Femur (tissue), 1 donor: ENCODE measurements at places on chromosomes 5 and 9.

DNA sequence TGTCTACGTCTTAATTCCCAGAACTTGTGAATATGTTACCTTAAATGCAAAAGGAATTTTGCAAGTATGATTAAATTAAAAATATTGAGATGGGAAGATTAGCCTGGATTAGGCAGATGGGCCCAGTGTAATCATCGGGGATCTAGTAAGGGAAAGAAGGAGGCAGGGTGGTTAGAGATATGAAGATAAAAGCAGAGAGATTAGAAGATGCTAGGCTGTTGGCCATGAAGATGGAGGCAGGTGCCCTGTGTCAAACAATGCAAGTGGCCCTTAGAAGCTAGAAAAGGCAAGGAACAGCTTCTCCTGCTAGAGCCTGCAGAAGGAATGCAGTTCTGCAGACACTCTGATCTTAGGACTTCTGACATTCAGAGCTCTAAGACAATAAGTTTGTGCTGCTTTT is 28.8 kb upstream of the ISOC1 start:
- no peak for DNase-seq

GRCh38 chr9:20594608-20595007 is 27.7 kb downstream of the MLLT3 start:
- no peak for DNase-seq

- no peak for DNase-seq
Measured at GRCh38 chr5:78041805-78042204, 252.7 kb downstream of the AP3B1 start.

- no peak for DNase-seq
Measured at GRCh38 chr5:112862085-112862484, 998 bp downstream of the SRP19 start.

DNA sequence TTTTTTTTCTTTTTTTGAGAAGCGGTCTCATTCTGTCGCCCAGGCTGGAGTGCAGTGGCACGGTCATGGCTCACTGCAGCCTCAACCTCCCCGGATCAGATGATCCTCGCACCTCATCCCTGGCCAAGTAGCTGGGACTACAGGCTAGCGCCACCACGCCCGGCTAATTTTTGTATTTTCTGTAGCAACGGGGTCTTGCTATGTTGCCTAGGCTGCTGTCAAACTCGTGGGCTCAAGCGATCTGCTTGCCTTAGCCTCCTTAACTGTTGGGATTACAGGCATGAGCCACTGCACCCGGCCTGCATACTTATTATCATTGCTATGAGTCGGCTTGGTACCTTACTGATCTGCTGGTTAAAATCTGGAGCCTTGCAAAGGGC is 790 bp upstream of the IARS1 start:
- peak; percentile 23 for DNase-seq

- no peak for DNase-seq
Measured at GRCh38 chr5:56845277-56845676, 29.9 kb downstream of the MAP3K1 start.

DNA sequence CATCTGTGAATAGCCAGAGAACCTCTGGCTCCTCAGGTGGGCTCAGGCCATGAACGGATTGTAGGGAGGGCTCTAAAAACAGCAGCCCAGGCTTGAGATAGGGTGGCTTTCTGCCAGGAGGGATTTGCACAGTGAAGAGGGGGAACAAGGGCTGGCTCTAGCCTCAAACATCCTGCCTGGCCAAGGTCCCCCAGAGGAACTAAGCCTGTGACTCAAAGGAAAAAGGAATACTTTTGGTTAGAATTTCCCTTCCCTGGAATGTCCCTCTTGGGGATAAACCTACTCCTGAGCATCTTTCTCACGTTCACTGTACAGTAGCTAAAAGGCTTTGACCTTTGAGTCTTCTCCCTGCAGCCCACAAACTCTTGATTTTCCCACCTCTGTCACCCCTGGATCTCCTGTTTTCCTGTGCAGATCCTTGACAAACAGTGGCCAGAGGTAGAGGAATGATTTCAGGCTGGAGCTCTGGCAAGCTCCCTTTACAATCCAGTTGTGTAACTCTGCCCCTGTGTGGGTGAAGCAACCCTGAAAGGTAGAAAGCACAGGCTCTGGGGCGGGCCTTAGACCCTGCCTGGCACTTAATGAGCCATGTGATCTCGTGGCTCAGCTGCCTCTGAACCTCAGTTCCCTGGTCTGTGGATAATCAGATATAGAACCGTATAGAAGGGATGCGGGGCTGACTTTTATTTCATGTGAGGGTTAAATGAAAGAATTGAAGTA is 17.4 kb downstream of the SEC61B start:
- no peak for DNase-seq

DNA sequence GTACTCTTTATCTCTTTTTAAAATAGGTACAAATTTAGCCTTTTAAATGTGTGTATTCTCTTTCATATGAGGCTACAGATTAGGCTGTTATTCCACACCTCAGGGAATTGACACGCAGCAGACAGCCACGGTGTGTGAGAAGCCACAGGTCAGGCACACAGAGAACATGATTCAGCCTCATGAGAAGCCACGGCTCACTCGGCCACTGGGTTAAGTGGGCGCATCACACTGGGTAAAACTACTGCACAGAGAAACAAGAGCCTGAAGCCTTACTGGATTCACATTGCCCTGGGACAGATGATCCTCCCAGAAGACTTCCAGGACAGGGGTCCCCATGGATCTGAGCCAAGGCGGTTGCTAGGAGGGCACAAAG is 28.2 kb downstream of the LPCAT1 start:
- DNase-seq = no peak

DNA sequence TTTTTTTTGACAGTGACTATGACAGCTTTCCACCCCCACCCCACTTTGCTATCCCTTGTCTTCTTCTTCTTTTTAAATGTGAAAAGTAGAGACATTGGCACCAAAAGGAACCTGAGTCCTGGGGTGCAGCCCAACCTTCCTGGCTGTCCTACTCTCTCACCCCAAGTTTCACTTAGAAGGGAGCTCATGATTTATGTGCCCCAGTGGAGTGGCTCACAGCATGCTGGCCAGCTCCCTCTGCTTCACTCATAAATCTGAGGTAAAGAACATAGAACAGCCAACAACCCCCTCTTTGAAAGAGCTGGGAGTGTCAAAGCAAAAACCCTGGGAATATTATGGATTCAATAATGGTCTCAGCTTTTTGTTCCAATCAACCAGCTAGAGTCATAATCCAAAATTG is 196.3 kb upstream of the DAPK1 start:
- peak; percentile 63 for DNase-seq

GRCh38 chr5:179113945-179114641 is 53.9 kb downstream of the ZNF354C start:
- DNase-seq = no peak

DNA sequence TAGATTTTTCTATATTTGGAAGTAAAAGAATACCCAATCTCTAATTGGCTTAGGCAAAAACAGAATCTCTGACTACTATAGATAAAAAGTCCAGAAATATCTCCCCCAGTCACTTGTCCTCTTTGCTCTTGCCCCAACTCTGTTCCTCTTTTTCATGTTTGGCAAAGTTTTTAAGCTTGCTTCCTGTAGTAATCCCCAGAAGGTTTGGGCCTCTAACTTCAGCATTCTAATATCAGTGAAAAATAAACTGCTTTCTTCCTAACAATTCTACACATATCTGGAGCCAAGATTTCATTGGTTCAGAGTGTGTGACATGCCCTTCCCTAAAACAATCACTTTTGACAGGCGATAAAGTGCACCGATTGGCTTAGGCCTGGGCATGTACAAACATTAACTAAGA is 1680.3 kb downstream of the MAT2B start:
- no peak for DNase-seq

DNA sequence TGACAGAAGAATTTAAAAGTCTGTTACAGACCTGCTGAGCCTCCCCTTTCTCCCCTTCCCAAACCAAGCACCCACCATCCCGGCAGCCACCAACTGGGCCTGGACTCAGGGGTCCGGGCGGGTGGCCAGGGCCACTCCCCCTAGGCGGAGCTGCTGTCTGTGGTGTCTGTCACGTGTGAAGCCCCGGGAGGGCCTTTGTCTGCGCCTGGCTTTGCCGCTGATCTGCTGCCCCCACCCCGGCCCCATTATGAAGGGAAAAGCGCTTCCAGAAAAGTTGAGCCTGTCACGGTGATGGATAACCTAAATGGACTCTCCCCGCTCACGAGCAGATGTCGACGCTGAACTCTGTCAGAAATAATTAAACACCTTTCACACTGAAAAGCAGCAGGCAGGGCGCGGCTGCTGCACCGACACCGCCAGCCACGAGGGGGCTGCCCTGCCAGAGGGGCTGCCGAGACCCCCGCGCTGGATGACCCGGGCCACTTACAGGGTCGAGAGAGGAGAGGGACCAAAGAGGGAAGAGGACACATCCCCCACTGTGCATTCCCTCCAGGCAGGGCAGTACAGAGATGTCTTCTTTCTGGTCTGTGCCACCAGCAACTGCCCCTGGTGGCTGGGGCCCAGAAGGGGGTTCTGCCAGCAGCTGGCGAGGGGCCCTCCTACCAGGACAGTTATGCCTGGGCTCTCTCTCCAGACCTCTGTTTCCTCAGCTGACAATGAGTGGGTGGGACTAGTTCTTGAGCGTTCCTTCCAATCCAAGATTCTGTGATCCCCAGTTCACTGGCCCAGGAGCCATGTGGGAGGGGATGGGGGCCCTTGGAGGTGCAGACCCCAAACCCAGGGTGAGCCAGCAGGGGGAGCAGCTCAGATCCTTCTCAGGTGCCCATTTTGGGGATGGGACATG is 36.0 kb upstream of the BARHL1 start:
- peak; percentile 52 for DNase-seq

DNA sequence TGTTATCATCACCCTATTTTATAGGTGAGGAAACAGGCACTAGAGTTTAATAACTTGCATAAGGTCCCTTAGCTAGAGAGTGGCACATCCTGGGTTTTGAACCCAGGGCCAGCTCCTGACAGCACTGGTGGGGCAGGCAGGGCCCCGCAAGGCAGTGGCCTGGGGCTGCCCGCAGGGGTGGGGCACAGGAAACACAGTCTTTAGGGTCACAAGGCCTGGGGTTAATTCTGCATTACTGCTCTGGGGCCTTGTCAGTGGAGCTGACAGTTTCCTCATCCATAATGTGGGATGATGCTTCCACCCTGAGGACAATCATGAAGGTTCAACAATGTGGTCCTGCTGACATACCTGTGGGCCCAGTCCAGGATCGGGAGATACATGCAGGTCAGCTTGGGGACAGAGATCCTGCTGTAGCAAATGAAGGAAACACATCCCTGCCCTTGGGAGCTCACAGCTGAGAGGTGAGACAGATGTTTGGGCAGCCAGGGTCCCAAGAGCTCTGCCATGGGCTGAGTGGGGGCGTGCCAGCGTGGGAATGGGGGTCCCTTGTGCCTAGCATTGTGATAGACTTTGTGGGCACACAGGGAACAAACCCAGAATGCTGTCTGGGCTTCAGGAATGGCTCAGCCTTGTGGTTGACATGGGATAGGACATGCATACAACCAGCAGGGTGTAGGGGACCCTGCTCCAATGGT is 14.7 kb downstream of the FGF18 start:
- DNase-seq = no peak

GRCh38 chr5:89948977-89949376 is 460.6 kb downstream of the CETN3 start:
- no peak for DNase-seq

DNA sequence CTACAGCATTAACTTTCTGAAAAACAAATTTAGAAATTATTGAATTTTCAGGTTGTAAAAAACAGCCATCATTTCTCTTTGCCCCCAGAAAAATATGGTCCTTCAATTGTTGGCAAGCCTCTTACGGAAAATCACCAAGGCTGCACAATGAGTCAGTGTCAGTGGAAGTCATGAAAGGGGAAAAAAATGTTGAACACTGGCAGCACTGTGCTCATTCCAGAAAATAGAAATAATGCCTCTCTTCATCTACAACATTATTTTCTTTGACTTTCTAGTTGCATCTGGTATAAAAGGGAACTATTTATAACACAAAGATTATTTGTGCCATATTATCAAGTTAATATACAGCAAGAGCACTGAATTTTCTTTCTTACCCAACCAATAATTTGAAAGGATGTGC is 26.7 kb upstream of the STK32A start:
- DNase-seq = peak; percentile 55

DNA sequence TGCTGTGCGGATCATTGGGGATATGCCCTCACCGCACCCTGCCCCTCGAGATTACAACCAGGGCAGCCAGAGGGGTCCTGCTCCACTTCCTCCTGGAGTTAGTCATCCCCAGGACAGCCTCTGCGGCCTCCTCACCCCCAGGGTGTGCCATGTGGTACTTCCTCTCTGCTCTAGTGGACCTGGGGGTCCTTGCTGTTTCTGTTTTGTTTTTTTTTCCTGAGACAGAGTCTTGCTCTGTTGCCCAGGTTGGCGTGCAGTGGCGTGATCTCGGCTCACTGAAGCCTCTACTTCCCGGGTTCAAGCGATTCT is 5.2 kb upstream of the FCN1 start:
- no peak for DNase-seq

DNA sequence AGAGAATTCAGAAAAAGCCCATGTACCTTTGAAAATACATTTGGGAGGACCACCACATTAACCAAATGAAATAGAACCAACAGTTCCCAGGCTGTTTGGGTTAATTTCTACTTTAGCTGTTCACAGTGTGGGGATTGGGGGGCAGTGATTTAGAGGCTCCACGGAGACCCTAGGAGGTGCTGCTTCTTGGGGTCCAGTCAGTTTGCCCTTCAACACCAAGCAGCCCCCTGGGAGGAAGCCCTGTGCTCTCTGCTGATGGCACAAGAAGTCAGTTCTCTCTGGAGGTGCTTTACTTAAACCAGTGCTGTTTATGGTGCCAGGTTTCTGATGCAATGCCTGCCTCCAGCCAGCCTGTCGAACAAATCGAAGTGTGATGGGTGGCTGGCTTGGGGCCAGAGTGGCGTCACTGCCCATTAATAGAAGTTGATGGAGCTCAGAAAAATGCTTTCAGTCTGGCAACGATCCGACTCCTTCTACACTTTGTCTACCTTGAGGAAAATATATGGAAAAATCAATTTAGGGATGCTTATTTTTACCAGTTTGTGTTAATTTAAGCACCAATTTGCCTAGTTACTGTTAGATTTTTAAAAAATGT is 134.0 kb downstream of the SNX18 start:
- peak; percentile 57 for DNase-seq

- DNase-seq = no peak
Measured at GRCh38 chr5:9853309-9853708, 223.2 kb upstream of the TAS2R1 start.

GRCh38 chr5:54541823-54542783 is 24.5 kb downstream of the SNX18 start:
- DNase-seq = no peak

- no peak for DNase-seq
Measured at GRCh38 chr5:117242028-117242427, 667.4 kb upstream of the SEMA6A start.

DNA sequence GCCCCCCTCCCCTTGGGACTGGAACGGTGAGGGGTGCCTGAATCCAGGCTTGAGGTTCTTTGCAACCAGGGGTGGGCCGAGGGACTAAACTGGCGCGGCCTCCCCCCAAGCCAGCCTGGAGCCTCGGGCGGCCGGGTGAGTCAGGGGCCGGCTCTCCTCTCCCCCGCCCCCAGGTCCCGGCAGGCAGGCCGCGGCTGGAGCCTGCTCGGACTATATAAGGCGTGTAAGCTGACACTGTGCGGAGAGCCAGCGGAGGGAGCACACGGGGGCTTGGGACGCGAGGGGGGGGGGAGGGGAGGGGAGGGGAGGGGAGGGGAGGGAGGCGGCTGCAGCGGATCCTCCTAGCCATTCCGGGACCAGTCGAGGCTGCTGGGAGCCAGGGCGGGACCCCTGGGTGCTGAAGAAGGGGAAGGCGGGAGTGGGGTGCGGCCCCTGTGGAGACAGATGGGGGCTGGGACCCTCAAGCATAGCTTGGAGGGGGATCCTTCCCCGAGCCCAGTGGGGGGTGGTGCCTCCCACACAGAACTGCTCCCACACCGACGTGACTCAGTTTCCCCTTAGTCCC is 595 bp downstream of the PDLIM7 start:
- peak; percentile 94 for DNase-seq

GRCh38 chr5:180311216-180311615 is 19.3 kb upstream of the MAPK9 start:
- DNase-seq = no peak
